ENCODE measurements at places on chromosomes 5 and 9. TPM values are rescaled to one million over a fixed set of nuclear protein-coding genes. Genes with fewer than 3 reads are reported as not detected.

The SPATA9 gene
- total RNA-seq: 0.82 TPM

DNA sequence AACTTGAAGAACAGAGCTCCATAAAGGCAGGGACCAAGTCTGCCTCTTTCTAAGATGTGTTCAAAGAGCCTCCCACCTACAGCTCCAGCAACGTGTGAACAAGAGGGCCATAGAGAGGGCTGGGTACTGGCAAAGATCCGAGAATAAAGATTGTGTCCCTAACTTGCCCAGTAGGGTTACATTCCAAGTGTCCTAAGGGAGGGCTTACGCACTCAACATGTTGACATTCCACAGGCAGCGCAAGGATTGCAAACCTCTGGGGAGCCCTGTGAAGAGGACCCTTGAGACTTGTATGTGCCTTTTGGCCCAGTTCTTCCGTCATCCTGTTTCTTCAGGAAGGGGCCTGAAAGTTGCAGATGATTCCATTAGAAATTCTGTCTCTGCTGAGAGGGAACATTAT, 48.2 kb upstream of the ENTREP1 start:
- no peak for DNase-seq

- DNase-seq: peak; percentile 58
These were observed 56.7 kb downstream of the GADD45G start for GRCh38 chr9:89661391-89661949.

The ADAMTS16 gene
- total RNA-seq: 7.8 TPM

The LAMC3 gene
- total RNA-seq: 3.5 TPM

- no peak for DNase-seq
These were observed 60.3 kb downstream of the CDKN2A start for GRCh38 chr9:21933865-21934264.

- no peak for DNase-seq
These were observed 6.2 kb downstream of the TRIM32 start for GRCh38 chr9:116693233-116693731.

Measured in cerebellum (tissue), 4 donors.